ENCODE measurements at places on chromosomes 7 and 10. TPM values are rescaled to one million over a fixed set of nuclear protein-coding genes. Genes with fewer than 3 reads are reported as not detected.

SRRM3 gene
- total RNA-seq: 0.11 TPM

SEMA3E gene
- total RNA-seq: not detected

AKR1C3 gene
- 551 TPM for total RNA-seq

NKX1-2 gene
- not detected for total RNA-seq

IKZF1 gene
- not detected for total RNA-seq

PILRA gene
- 0.13 TPM for total RNA-seq

PRPS1L1 gene
- total RNA-seq: not detected

ACSL5 gene
- 32.7 TPM for total RNA-seq

NEUROD6 gene
- not detected for total RNA-seq

SCART1 gene
- 0.46 TPM for total RNA-seq

CASD1 gene
- 21.4 TPM for total RNA-seq

CDCA7L gene
- 2.7 TPM for total RNA-seq

C10orf53 gene
- total RNA-seq: not detected

CAMK2G gene
- total RNA-seq: 13.0 TPM

FAM180A gene
- not detected for total RNA-seq

ATRNL1 gene
- 0.04 TPM for total RNA-seq

PLPP4 gene
- total RNA-seq: not detected

SFTPD gene
- total RNA-seq: not detected

DNA sequence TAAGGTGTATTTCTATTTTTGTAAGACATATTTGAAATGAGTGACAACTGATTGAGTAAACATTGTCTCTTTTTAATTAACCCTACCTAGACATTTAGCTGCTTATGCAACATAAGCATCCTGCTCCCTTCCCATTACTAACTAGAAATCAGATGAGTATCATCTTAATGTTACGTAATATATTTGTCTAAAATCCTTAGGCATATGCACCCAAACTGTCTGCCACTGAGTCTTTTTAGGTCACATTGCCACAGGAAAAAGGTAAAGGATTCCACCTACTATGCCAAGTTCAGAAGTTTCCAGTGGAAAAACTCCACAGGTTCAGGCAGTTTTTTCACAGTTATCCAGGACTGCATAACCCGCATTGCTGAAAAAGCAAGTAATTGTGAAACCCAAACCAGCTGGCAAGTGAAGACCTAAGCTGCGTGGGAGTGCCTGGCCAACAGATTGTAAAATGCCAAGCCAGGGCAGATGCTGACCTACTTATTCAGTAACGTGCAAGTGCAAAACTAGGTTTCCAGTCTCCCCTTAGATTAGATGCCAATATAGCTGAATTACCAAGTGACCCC lies 983.7 kb downstream of the GATA3 start:
- DNase-seq: no peak

DNA sequence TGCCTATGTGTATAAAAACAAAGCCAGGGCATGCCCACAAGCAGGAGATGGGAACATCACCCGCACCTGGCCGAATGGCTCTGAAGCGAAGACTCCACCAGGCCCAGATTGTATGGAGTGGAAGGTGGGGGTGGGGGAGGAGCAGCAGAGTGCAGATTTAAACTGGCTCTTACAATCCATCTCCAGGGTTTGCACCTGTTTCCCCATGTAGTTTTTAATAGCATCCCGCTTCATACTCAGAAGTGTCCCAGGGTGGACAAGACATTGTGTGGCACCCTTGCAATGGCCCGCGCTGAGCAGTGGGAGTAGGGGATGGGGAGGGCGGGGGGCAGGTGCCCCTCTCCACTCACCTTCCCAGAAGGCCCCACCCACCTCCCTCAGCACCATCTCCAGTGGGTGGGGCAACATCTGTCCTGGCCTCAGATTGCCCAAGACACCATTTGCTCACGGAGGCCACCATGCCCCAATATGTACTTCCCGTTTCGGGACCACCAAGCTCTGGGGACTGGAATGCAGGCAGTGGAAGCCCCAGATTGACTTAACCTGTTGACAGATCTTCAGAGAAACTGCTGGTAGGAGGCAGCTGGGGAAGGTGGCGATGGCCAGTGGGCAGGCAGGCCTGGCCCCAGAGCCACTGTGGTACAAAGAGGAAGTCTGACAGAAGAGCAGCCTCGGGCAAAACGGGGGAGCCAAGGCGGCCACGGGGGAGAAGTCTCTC lies 23.0 kb downstream of the VSIR start:
- DNase-seq: no peak

DNA sequence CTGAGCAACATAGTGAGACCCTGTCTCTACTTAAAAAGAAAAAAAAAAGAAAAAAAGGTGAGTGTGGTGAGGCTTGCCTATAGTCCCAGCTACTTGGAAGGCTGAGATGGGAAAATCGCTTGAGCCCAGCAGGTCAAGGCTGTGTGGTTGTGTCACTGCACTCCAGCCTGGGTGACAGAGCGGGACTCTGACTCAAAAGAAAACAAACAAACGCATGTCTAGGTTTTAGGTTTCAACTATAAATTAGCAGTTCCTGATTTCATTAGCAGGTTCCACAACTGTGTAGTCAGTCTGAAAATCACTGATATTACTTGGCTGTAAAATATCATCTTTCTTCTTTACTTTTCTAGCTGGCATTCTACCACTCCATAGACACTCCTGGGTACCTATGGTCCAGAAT lies 155.7 kb upstream of the HGF start:
- no peak for DNase-seq

GRCh38 chr10:33046792-33047191 lies 88.8 kb upstream of the ITGB1 start:
- DNase-seq: no peak

- DNase-seq: no peak
Observed at GRCh38 chr7:74454021-74454924, 567 bp downstream of the GTF2IRD1 start.

DNA sequence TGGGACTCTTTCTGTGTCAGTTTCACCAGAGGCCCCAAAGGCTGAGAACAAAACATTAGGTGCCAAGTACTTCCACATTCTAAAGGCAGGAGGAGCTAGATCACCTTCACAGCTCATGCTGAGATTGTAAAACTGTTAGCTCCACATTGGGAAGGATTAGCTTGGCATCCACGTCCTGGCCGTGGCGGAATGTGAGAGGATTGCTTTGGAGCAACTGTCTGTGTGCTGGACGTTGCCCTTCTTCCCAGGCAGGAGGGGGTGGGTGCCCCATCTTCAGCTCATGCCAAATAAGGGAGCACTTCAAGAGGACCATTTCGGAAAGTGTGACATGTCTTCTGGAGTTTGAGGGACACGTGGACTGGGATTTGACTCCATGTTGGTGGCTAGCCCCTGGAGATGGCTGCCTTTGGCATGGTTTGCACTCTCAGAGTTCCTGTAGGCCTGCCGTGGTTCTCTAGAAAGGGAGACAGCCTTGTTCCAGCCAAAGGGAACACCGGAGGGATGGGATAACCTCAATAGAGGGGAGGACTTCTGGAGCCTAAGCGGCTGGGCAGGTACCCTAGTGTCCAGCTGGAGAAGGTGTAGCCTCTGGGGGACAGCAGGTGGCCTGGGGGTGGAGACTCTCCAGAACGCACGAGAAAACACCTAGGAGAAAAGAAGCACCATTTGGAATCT lies 19.9 kb upstream of the FMC1 start:
- peak; percentile 56 for DNase-seq

- no peak for DNase-seq
Observed at GRCh38 chr7:129421717-129422250, 12.4 kb upstream of the STRIP2 start.

- no peak for DNase-seq
Observed at GRCh38 chr7:103752995-103753394, 236.5 kb downstream of the RELN start.

- DNase-seq: no peak
Observed at GRCh38 chr7:13770305-13770704, 219.2 kb downstream of the ETV1 start.

DNA sequence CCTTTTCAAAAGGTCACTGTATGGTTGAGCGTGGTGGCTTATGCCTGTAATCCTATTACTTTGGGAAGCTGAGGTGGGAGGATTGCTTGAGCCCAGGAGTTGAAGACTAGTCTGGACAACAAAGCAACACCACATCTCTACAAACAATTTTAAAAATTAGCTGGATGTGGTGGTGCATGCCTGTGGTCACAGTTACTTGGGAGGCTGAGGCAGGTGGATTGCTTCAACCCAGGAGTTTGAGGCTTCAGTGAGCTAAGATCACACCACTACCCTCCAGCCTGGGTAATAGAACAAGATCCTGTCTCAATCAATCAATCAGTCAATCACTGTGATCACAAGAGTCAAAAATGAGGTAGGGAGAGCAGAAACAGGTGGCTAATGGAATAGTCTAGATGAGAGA lies 97.0 kb downstream of the SUGCT start:
- DNase-seq: no peak

DNA sequence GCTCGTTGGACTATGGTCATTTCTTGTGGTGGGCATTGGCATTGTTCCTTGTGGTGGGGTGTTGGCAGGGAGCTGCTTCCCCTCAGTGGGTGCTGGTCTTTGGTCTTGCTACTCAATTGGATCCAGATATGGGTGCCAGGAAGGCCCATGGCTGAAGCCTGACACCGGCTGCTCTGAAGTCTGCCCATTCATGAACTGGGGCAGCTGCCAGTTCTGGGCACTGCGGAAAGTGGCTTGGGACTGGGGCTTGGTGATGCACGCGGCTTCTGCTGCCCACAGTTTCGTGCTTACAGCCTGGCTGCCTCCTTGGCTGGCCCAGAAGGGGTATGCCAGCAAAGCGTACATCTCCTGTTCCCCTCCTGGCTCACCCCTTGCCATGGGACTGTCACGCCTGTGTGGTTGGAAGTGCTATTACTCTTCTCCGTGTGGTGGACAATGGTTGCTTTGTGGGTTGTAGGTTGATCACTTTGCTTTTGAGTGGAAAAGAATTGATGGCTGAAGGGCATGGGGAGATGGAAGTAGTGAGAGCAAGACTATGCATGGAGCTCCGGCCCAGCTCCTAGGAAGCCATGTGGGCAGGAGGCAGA lies 54.7 kb downstream of the ADAMTS14 start:
- no peak for DNase-seq

DNA sequence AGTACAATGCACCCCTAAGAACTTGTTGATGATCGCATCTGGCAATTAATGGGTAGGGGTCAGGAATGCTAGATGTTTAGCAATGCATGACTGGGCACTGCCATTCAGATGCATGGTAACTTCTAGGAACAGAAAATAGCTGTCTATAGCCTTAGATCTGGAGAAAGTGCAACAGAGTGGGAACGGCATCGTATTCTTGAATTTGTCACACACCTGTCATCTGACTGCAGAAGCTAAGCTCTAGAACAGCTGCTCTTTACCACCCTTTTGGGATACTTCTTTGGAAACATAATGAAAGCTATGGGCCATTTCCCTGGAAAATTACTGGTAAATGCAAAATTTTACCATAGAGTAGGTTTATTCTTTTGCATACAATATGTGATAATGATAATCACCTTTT lies 118.1 kb downstream of the SLC25A13 start:
- no peak for DNase-seq

GRCh38 chr7:43905956-43906330 lies 453 bp downstream of the URGCP start:
- peak; percentile 14 for DNase-seq

- no peak for DNase-seq
Observed at GRCh38 chr7:2947058-2947780, 96.4 kb downstream of the CARD11 start.

DNA sequence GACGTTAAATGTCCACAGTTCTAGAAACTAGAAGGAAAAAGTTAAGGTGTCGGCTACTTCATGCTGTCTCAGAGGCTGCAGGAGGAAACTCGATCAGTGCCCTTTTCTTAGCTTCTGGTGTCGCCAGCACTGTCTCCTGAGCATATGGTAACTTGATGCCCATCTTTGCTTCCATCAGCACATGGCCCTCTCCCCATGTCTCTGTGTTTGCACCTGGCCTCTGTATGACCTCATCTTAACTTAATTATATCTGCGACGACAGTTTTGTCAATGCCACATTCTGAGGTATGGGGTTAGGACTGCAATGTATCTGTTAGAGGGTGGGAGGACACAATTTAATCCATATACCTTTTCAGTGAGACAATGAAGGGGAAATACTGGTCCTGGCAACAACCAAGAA lies 449.9 kb downstream of the POM121L12 start:
- DNase-seq: no peak

GRCh38 chr10:1195828-1196227 lies 139.6 kb downstream of the WDR37 start:
- DNase-seq: no peak

GRCh38 chr7:155343661-155344121 lies 46.0 kb downstream of the INSIG1 start:
- no peak for DNase-seq

DNA sequence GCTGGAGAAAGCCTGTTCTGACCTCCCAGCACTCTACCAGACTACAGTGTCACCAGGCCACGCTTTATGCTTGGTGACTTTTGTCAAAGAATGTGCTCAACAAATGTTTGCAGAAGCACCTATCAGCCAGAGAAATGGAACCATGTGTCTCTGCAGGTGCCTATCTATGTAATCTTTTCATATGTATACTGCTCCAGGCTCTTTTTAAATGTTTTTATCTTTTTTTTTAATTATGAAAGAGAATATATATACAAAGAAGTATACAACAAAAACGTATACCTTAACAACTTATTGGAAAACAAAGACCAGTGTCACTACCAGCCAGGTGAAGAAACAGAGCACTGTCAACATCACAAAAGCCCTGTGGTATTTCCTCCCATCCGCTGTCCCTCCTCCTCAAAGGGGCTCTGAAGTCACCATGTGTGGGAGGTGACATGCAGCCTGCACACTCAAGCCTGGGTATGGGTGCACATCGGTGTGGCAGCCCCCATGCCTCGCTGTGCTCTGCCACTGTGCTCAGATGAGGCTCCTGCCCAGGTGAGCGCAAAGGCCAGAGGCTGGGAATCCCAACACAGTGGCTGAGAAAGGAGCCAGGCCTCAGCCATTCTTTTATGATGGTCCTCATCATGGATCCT lies 120.6 kb downstream of the CLEC2L start:
- no peak for DNase-seq

GRCh38 chr10:68811314-68812009 lies 15.9 kb upstream of the STOX1 start:
- no peak for DNase-seq

GRCh38 chr7:46127814-46128213 lies 206.7 kb upstream of the IGFBP3 start:
- no peak for DNase-seq

All from HepG2 (cell line).